ENCODE measurements at places on chromosomes 6 and 20. TPM values are rescaled to one million over a fixed set of nuclear protein-coding genes. Genes with fewer than 3 reads are reported as not detected.
A peak's percentile ranks its signal among the peaks of the same experiment; 100 is the strongest.

- DNase-seq = peak; percentile 43
These were observed 26.8 kb upstream of the MMP24 start for GRCh38 chr20:35199740-35200139.

Gene KCNQ5
- 10.5 TPM for total RNA-seq

DNA sequence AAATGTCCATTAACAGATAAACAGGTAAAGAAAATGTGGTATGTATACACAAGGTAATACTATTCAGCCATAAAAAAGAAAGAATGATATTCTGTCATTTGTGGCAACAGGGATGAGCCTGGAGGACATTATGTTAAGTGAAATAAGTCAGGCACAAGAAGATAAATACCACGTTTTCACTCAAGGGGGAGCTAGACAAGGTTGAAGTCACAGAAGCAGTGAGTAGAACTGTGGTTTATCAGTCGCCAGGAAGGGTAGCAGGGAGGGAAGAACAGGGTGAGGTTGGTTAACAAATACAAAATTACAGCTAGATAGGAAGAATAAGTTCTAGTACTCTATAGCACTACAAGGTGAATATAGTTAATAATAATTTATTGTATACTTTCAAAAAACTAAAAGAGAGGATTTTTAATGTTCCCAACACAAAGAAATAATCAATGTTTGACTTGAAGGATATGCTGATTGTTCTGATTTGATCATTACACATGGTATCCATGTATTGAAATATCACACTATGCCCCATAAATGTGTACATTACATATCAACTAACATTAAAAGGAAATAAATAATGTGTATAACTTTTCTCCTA is 21.1 kb downstream of the RTN4IP1 start:
- peak; percentile 66 for DNase-seq

- no peak for DNase-seq
These were observed 219.7 kb upstream of the TAB2 start for GRCh38 chr6:149097794-149098193.

- no peak for DNase-seq
These were observed 84.0 kb downstream of the MTHFD1L start for GRCh38 chr6:150949526-150949925.

DNA sequence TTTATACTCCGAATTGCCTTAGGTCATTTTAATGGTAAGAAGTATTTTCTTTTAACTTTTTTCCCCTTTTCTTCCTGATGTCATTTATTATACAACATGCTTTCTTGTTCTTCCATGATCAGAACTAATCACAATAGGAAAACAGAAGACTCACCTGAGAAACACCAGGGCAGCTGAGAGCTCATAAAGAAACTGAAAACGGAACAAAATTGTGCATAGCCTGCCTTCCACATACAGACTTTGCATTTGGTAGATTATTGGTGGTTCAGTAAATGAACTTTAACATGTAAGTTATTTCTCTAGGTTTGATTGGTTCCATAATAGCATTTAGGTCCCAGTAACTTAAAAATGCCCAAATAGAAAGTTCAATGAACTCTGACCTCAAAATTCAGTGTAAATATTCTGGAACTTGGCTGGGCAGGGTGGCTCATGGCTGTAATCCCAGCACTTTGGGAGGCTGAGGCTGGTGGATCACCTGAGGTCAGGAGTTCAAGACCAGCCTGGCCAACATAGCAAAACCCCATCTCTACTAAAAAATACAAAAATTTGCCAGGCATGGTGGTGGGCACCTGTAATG is 161.1 kb upstream of the DTNBP1 start:
- no peak for DNase-seq

Gene RIOK1
- 13.0 TPM for total RNA-seq

DNA sequence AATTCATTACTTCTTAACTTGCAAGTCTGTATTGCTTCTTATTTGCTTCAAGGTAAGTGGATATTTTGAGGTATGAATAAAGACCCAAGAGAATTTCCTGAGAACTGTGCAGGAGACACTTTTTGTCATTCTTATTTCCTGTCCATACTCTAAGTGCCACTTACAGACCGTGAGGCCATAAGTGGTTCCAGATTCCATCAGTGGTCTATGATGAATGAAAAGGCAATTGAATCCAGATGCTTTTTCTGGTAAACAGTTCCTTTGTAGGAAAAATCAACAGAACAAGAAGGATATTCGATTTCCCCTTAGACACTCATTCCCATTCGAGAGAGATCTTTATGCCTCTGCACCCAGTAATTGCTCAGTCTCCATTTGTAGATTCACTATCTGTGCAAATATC is 58.3 kb upstream of the PDE10A start:
- DNase-seq = no peak

Gene CENPQ
- total RNA-seq = 6.6 TPM

DNA sequence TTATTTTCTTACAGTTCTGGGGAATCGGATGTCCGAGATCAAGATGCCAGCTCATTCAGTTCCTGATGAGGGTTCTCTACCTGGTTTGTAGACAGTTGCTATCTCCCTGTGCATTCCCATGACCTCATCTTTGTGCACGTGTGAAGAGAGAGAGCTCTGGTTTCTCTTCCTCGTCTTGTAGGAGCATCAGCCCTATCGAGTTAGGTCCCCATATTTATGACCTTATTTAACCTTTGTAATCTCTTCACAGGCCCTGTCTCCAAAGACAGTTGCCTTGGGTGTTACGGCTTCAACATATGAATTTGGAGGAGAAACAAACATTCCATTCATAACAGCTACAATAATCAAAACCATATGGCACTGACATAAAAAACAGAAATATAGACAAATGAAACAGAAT is 455.3 kb downstream of the HACE1 start:
- DNase-seq = no peak

DNA sequence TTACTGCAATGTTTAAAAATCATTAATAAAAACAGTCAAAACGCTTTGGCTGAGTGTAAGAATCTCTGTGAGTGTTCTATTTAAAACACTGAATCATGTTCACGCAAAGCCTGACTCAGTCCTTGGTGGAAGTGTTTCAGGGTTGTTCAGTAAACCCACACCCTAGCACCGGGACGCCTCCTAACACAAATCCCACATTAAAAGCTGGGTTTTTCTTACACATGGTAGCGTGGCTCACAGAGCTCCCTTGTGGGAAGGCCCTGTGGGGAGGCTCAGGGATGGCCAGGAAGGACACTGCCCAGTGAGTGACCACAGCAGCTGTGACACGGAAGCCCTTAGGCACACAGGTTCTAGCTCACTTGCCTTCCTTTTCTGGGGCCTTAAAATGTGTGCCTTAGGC is 80.2 kb downstream of the GMPR start:
- peak; percentile 60 for DNase-seq

Gene MEP1A
- 0.19 TPM for total RNA-seq
